Stimulated activated CD4-positive, alpha-beta T cell treated with anti-CD3 and anti-CD28 coated beads, Interleukin-4, amount 100 ng/mL, for 4 hours (primary cell): ENCODE measurements at places on chromosomes 2 and 18.

GRCh38 chr2:197369228-197369932, 58.8 kb upstream of the ANKRD44 start:
- DNase-seq: no peak

DNA sequence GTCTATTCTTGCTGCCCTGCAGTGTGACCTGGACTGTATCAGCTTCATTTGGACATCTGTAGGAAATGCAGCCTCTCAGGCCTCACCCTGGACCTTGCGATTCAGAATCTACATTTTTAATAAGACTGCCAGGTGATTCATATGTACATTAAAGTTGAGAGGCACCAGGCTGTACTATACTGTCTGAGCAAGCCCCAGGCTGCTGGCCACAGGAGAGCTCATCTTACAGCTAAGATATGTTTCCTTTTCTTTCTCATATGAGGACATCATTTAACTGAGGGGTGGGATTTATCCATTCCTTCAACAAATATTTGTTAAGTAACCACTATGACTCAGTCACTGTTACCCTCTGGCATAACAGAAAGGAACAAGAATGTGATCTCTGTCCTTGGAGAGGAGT, 78.2 kb upstream of the GCFC2 start:
- DNase-seq: no peak

DNA sequence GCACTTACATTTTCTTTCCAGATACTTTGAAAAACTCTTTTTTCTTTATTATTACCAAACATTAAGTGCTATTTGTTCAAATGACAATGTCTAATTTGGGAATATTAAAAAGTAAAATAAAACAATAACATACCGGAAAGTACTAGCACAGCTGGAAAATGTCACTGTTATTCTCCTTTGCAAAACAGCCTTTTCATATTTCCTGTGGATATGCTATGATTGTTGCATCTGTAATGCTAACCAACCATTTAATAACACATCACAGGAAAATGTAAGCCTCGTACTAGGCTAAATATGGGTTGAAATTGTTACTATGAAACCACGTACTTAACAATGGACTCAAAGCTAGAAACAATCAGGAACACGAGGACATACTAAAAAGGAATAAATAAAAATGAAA, 298.1 kb downstream of the CBLN2 start:
- no peak for DNase-seq

DNA sequence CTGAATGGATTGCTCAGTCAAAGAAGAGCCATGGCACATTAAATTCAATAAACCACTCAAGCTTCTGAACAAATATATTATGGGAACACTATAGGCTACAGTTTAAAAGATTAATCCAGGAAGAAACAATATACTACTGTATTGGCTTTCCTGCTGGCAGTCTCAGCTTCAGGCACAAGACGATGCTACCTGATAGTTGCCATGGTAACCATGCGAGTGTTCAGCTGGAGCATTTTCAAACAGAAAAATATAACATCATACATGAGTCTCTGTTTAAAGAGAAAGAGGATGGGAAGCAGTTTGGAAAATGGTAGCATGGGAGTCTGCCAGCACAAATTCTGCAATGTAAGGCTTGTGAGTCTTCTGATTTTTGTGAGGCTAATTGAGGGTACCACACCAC, 65.9 kb upstream of the CPO start:
- no peak for DNase-seq

DNA sequence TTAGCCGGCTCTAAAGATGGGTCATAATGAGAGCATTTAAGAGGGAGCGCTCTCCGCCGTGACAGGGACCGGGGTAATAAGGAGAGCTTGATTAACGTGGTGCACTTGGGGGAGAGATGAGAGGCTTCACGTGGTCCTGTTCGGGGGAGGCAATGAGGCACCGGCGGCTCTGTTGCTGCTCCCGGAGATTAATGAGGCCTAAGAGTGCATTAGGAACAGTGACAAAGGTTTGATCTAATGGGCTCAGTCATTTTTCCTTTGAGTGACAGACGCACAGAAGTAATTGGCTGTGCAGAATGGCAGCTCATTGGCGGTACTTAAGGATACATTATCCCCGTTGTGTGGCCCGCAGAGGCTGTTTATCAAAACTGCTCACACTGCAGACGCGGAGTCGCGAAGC, 250.7 kb downstream of the GBX2 start:
- DNase-seq: no peak

DNA sequence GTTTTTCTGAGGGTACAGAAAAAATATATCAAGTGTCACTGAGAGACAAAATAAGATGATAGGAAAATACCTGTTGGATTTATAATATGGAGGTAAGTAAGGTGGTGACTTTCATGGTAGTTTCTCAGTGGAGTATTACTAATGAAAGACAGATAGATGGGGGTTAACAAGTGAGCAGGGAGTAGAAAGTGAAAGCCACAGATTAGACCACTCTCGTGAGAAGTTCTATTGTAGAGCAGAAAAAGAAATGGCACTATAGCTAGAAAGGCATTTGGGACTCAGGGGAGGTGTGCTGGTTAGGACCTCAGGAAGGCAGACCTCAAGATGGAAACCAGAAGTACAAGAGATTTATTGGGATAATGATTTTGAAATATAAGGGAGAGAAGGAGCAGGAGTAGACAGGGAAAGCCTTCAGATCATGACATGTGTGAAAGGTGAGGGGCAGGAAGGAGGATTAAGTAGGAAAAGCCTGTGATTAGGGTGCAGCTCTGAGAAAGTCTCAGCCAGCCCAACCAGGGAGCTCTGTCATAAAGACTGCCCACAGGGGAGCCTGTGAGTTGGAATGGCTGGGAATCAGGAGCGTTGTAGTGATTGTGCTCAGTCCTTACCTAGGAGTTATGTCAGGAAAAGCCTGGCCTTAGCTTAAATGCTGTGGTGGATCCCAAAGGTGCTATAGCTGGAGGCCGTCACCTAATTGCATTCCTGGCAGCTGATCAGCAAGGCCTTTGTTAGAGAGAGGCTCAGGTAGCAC, 198.1 kb downstream of the IKZF2 start:
- no peak for DNase-seq

- DNase-seq: no peak
These were observed 216.7 kb upstream of the STON1 start for GRCh38 chr2:48313036-48313877.

DNA sequence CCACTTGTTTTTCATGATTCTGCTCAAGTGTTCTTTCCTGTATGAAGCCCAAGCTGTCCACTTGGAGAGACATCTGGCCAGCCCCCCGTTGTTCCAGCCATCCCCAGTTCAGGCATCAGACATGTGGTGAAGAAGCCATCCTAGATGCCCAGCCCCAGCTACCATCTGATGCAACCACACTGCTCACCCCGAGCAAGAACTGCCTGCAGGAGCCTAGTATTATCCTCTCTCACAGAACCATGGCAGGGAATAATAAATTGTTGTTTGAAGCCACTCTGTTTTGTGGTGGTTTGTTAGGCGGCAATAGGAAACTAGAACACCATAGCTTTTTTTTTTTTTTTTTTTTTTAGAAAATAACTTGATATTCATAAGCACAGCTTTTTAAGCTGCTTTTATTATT, 19.5 kb upstream of the DARS1 start:
- no peak for DNase-seq

DNA sequence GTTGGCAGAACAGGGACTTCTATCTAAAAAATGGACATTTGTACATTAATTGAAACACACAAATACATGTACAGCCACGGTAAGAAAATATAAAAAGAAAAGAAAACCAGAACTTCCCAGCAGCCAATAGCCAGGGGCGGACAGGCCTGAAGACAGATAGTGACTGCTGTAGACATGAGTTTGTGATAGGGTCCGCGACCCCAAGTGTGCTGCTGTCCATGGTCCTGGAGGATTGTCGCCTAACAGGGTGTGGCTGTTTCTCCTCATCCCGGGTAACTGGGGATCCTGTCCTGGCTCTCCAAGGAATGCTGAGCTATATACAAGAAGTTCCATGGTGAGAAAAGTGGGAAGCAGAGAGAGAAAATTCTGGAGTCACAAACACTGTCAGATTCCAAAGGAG, 266.5 kb upstream of the SALL3 start:
- no peak for DNase-seq

- DNase-seq: no peak
These were observed 43.8 kb downstream of the AGFG1 start for GRCh38 chr2:227515742-227516141.
